ENCODE measurements at places on chromosomes 3 and 15.
A peak's percentile ranks its signal among the peaks of the same experiment; 100 is the strongest.

- DNase-seq, result no peak
Measured at GRCh38 chr3:32592011-32592410, 21.4 kb upstream of the DYNC1LI1 start.

DNA sequence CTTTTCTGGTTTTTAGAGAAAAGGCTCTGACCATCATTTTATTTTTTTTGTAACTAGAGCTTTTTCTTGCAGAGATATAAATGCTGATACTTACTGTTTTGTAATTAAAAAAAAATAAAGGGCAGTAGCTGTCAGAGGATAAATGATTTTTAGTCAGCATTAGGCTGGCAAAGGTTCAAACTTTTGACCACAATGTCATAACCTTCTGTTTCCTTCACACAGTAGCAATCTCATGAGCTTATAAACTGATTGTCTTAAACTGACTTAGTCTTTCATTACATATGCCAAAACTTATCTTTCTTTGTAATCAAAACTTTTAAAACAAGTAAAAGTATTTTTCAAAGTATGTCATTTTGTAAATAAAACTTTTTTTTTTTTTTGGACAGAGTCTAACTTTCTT is 841.9 kb downstream of the OTOL1 start:
- peak; percentile 75 for DNase-seq

- no peak for DNase-seq
Measured at GRCh38 chr3:9158865-9159630, 90.4 kb downstream of the SRGAP3 start.

GRCh38 chr3:57951066-57951882 is 56.9 kb upstream of the FLNB start:
- peak; percentile 88 for DNase-seq

- DNase-seq, result peak; percentile 4
Measured at GRCh38 chr3:77459926-77460325, 420.0 kb downstream of the ROBO2 start.

DNA sequence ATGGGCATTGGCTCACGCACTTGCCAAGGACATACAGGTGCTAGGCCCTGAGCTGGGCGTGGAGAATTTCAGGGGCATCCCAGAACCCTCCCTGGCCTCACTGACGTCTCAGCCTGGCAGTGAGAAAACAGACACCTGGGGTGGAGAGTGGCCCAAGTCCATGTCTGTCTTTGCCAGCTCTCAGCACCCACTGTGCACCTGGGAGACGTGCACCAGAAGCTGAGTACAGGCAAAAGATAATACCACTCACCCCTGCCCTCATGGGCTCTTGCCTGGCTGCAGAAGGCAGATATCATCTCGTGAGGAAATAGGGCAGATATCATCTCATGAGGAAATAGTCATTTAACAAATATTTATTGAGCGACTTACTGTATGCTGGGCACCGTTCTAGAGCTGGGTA is 8.0 kb downstream of the LOXL1 start:
- DNase-seq, result no peak

- DNase-seq, result peak; percentile 79
Measured at GRCh38 chr3:57065588-57065987, 5.1 kb downstream of the SPATA12 start.

- no peak for DNase-seq
Measured at GRCh38 chr3:187987187-187987586, 166.8 kb upstream of the LPP start.

DNA sequence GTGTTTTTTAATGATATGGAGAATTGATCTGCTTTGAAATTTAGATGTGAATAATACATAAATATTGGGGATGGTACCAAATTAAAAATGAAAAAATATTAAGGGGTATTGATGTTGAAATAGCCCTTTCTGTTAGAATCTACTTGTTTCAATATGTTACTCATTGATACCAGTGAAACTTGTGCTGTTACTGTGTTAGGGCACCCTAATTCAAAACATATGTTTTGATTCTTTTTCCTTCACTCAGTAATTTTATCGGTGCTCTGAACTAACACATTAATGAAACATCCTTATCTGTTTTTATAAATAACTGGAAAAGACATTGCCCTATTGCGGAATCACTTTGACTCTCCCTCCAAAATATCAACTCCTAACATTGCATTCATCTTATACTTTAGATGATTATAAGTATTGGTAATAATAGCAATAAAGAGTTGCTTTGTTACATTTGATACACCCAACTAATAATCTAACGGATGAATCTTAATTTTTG is 52.0 kb upstream of the CCNB2 start:
- no peak for DNase-seq

All from iris pigment epithelial cell (primary cell).